ENCODE measurements at places on chromosomes 13 and 19. TPM values are rescaled to one million over a fixed set of nuclear protein-coding genes. Genes with fewer than 3 reads are reported as not detected.
A peak's percentile ranks its signal among the peaks of the same experiment; 100 is the strongest.

VSTM1 gene
- not detected for polyA plus RNA-seq

ZNF460 gene
- polyA plus RNA-seq = 5.9 TPM

TLE2 gene
- 105 TPM for polyA plus RNA-seq

DNA sequence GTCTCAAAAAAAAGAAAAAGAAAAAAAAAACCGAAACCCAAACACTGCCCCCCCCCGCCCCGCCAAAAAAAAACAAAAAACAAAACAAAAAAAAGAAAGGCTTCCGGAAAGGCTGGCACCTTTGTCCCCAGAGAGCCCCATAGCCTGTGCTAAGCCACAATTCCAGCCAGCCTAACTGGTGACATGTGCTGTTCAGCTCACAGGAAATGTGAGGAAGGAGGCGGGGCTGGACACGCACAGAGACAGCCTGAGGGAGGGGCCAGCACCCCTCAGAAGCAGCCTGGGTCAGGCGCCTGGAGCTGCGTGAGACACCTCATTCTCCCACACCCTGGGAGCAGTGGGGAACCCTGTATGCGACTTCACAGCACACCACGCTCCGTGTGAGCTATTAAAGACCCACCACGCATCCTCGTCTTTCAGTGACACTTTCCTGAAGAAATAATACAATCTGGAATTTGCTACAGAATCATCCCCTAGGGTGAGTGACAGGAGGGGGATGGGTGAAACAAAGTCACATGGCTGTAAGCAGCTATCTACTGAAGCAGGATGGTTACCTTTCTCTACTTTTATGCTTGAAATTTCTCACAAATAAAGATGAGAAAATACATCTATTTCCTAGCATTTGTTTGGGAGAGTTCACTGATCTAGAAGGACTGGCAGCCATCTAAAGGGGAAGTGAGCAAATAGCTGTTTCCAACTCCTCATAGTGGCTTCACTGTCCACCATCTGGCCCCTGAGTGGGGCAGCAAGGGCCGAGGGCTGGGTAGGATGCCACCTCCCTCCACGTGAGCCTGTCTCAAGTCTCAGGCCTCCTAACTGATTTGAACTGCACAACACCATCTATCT lies 12.3 kb upstream of the SLC35E1 start:
- peak; percentile 74 for DNase-seq

DNA sequence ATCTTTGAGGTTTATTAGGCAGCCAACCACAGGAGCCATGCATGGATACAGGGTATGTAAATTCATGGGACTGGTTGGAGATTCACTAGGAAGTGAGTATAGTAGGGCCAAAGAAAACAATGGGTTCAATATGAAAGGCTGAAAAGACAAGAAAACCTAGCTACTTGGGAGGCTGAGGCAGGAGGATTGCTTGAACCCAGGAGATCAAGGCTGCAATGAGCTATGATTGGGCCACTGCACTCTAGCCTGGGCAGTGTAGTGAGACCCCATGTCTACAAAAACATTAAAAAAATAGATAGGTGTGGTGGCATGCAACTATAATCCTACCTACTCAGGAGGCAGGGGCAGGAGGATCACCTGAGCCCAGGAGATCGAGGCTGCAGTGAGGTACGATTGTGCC lies 10.3 kb upstream of the SLC1A5 start:
- no peak for DNase-seq

DNA sequence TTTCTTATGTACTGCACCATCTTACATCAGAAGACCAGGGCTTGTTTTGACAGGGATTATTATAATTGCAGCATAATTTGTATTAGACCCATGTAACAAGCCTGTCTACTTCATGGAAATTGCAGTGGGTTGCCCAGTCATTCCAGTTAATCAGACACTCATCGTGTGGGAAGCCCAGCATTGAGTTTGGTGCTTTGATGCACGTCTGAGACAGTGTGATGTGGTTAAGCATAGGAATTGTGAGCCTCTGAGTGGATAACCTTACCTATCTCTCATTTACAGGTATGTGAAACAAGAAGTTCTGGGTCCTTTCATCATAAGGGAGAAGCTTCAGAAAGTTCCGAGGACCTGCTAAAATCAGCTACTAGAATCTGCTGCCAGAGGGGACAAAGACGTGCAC lies 12.8 kb downstream of the RGCC start:
- no peak for DNase-seq

Measured in cardiac muscle cell (in vitro differentiated cells and primary cell).